ENCODE measurements at places on chromosomes 2 and 18.

DNA sequence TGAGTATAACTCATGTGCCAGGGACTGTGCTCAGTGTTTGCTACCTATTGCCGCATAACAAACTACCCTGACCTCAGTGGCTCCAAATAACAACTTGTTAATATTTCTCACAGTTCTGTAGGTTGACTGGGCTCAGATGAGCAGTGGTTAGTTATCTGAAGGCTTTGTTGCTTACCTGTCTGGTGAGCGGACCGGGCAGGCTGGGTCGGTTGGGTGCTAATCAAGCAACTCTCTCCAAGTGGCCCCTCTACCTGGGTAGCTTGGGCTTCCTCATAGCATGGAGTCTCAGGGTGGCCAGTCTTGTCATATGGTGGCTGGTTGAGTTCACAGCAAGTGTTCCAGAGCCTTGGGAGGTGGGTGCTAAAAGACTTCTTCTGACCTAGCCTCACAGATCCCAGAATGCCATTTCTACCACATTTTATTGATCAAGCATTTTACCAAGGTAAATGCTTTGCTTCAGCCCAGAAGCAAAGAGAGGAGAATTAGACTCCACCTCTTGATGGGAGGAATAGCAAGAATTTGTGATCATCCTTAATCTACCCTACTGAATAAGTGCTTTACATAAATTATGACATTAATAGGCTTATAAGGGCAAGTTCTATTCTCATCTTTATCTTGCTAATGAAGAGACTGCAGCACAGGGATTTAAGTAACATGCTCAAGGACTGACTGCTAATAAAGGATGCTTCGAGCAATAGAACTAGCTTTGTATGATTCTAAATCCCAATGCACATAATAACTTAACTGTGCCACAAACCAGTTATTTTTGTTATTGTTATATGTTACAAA lies 16.9 kb downstream of the RAB31 start:
- DNase-seq, result no peak

DNA sequence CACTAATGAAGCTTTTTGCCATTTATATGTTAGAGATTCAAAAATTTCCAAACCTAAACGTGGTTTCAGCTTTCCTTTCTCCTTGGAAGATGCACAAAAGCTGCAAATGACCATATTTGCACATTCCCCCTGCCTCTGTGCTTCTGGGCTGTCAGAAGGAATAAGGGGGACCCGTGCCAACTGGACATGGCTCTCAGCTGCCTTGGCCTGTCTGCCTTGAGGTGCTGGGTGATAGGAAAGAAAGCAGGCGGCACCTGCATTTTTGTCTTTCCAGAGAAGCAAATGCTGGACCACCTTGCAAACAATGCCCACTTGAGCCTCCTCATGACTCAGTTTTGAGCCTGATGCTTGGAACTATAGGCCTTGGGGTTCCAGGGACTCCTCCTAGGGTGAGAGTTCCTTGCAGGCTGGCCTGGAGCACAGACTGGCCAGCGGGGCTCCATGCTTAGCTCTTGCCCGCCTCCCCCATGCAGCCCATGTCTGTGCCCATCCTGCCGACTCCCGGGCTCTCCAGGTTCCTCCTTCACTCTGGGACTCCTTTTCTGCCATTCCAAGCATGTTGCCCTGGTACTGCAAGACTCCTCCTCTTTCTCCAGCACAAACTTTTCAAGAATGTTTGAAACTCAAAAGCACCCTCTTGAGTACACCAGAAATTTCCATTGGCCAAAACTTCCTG lies 109.0 kb upstream of the EPAS1 start:
- DNase-seq, result no peak

DNA sequence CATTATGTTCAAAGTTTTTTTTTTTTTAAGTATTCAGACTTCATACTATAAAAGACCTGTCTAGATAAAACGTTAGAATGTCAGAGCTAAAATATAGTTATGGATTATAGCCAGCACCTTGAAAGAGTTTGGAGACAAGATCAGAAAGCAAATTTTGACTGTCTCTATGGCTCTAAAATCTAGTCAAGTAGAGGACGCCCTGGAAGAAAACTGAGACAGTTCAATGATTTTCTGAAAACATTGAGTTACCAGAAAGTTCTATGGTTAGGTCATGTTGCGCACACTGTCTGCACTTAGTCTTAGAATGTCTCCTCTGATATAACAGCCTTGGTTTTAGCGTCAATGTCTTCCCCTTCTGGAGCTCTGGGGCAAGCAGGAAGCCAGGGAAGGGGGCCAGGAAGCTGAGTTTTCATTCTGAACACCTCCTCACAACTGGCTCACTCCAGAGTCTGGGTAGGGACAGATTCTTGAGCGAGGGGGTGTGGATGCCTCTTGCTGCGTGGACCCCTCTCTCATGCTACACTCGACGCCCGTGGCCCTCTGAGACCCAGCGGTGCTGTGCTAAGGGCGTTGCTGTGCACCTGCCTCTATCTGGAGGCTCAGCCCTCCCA lies 99.5 kb downstream of the RNF144A start:
- no peak for DNase-seq

DNA sequence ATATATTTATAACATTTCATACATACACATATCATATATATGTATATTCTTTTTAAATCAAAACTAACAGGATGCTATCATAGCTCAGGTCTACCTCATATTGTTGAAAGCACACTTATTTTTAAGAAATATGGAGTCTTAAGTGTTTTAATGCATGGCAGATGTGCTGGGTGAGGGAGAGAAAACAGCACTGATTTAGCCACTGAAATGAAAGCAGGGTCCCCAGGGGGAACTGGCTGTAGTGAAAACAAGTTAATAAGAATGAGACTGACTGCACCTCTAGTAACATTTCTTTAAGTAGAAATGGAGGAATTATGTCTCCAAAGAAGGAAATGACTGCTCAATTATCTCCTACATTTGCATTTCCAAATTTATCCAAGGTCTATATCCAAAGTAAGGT lies 857.8 kb downstream of the DCDC2C start:
- DNase-seq, result no peak

DNA sequence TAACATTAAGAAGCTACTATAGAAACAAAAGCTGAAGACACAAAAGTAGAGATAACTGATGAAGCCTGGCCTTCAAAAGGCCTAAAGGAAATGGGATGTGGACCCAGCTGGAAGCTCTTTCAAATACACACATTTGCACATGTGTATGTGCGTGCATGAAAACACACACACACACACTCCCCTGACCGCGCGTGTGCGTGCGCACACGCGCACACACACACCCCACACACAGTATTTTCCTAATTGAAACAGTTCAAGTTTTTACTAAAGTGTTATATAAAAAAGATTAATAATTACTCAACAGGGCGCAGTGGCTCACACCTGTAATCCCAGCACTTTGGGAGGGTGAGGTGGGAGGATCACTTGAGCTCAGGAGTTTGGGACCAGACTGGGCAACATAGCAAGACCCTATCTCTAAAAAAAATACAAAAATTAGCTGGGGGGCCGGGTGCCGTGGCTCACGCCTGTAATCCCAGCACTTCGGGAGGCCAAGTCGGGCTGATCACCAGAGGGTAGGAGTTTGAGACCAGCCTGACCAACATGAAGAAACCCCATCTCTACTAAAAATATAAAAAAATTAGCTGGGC lies 111.5 kb downstream of the PLEKHM3 start:
- no peak for DNase-seq

- no peak for DNase-seq
These were observed 533 bp downstream of the CXCR4 start for GRCh38 chr2:136117391-136117841.

DNA sequence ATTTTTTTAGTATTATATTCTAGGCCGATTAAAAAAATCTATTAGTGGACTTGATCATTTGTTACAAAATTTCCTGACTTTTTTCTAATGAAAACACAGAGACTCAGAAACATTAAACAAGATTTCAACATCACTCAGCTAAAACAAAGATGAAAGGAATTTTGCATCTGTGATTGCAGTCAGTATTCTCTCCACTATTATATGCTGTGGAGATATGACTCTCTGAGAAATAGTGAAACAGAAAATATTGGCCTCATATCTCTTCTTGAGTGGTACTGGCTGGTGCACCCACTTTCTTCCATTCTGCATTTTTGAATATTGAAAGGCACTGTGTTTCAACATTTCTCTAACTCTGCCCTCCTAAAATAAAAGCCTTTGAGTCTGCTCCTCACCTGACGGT lies 914.2 kb downstream of the TSN start:
- no peak for DNase-seq

DNA sequence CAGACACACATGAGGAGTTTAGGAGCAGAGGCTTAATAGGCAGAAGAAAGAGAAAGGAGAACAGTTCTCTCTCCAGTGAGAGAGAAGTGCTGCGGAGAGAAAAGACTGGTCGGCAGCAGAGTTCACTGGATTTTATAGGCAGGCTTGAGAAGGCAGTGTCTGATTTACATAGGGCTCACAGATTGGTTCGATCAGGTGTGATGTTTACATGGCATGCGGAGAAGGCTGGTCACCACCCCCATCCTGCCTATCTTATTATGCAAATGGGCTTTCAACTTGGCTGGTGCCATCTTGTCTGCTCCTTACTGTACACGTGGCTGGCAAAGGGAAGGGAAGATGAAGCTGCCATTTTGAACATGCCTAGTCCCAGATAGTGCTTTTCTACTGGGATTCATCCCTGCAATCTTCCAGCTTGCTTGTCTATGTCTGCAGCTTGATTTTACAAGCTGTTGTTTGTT lies 113.4 kb downstream of the AP1S3 start:
- DNase-seq, result no peak

- DNase-seq, result no peak
These were observed 20.4 kb upstream of the DAPL1 start for GRCh38 chr2:158774681-158775080.

DNA sequence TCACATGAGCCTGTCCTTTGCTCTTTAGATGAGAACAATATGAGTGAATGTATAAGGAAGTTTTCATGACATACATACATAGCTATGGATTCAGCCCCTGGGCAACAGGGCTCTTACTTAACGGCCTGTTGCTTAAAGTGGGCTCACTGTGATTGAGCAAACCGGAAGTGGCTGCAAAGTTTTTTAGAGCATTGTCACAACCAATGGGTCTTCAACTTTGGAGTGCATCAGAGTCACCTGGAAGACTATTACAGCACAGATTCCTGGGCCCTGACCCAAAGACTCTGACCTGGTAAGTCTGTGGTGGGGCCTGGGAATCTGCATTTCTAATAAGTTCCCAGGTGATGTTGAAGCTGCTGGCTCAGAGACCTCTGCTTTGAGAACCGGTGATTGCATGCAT lies 106.3 kb upstream of the SEC11C start:
- DNase-seq, result no peak

GRCh38 chr2:74671479-74671878 lies 17.4 kb downstream of the SEMA4F start:
- no peak for DNase-seq

- no peak for DNase-seq
These were observed 206.8 kb upstream of the TNP1 start for GRCh38 chr2:217066510-217067270.

DNA sequence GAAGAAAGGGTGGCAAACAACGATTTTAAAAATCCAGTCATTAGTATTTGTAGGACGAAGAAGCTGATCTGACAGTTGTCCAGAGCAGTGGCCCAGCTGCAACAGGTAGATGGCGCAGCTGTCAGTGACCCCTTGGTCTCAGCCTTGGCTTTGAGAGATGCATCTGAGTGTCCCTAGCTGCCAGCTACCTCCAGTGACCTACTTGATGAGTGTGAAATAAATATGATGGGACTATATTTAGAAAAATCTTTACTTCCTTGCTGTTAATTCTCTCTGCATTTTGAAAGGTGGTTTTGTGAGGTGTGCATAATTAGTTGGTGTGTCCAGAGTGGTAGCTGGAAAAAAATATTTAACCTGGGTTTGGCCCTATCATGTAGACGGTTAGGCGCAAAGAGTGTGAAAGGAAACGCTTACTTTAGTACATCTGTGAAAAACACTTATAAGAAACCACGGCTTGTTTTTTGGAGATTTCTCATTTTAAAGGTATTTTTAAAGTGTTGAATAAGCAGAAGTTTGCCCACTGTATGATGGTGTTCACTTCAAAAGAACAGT lies 963 bp downstream of the INPP1 start:
- DNase-seq, result no peak

GRCh38 chr2:221397187-221397586 lies 174.9 kb downstream of the EPHA4 start:
- no peak for DNase-seq

GRCh38 chr2:10732924-10733565 lies 11.6 kb downstream of the ATP6V1C2 start:
- DNase-seq, result no peak

- no peak for DNase-seq
These were observed 278.0 kb upstream of the ID2 start for GRCh38 chr2:8403876-8404275.

- DNase-seq, result no peak
These were observed 11.6 kb upstream of the SLC39A10 start for GRCh38 chr2:195645413-195645812.

- no peak for DNase-seq
These were observed 17.5 kb downstream of the VRK2 start for GRCh38 chr2:58064086-58064485.

- DNase-seq, result no peak
These were observed 101.0 kb upstream of the ZNF236 start for GRCh38 chr18:76721207-76721996.

DNA sequence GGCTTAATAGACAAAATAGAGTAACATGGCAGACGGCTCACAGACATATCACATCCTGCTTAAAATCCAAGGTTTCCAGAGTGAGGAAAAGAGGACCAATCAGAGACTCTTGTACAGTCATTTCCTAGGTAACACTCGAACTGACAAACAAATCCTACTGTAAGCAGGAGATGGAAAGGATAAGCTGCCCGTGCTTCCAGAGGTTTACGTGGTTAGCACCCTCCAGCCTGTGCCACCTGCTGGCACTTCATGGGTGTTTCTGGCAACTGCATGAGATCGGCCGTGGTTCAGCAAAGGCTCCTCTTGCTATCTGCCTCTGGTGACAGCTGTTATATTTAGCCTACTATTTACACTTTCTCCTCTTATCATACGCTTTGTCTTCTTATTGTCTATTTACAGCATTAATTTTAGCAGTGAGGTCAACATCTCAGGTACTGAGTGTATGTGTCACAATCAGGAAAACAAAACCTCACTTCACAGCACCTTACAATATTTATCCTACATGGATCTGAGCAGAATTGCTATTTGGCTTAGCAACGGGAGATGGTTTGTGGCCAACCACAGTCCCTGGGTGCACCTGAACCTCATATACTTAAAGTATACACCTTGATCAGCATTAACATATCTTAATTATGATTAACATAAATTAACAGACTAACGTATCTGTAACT lies 226.9 kb downstream of the TMEM163 start:
- DNase-seq, result peak; percentile 31

GRCh38 chr2:239278941-239279365 lies 121.9 kb downstream of the HDAC4 start:
- no peak for DNase-seq

- DNase-seq, result no peak
These were observed 5.6 kb upstream of the CPLX4 start for GRCh38 chr18:59323931-59324622.

Data from 8988T (cell line).